ENCODE measurements at places on chromosomes 12 and 14.

- DNase-seq: no peak
These were observed 59.1 kb downstream of the UBR7 start for GRCh38 chr14:93266127-93266526.

DNA sequence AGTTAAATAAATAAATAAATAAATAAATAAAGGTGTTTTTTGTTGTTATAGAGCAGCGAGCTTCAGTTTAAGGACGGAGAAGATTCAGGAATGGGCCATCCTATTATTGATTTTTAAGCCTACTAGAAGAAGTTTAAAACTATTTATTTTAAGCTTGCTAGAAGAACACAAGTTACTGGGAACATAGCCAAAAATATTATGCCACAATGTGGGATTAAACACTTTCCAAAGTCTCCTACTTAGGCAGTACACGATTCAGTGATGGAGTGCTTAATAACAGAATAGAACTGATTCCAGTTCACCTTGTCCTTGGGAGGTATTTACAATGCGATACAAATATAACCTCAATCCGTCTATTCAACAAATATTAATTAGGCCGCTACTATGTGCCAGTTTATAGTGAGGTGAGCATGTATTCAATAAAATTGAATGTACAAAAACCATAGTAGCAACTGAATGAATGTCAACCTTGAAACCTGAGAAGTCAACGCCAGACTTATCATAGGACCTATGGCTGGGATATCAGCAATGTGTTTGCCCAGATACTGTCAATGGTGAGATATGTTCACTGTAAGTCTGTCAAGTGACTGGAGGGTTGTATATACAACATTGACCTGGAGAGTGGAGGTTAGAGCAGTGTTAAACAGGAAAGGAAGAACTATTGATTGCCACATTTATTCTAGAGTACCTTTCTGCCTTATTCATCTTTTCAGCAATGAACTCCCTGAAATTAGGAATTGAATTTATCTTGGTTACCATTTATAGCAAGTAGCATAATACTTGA lies 486.4 kb downstream of the TMTC2 start:
- DNase-seq: no peak

- DNase-seq: no peak
These were observed 26.3 kb downstream of the PAPLN start for GRCh38 chr14:73263606-73264005.

- no peak for DNase-seq
These were observed 42.9 kb downstream of the GPR135 start for GRCh38 chr14:59422069-59422881.

- no peak for DNase-seq
These were observed 758.3 kb downstream of the C12orf50 start for GRCh38 chr12:87270919-87271318.

DNA sequence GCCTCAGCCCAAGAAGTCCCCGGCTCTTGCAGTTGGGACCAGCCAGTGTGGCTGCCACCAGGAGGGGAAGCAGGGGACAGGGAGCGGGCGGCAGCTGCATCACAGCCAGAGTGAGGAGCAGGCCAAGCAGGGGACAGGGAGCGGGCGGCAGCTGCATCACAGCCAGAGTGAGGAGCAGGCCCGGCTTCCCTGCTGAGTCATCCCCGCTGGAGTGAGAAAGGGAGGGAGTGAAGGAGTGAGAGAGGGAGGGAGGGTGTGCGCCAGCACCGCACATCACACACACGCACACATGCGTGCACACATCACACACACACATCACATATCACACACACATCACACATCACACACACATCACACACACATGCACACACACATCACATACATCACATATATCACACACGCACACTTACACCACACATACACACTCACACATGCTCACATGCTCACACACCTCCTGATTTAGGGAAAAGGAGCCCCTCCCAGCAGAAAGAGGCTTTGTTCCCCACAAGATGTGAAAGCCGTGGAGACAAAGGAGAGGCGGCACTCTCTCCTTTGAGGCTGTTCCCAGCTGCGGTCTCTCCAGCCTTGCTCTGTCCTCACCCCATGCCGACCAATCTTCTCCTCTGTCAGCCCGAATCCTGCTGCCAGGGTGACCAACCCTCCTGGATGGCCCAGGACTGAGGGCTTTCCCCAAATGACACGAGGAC lies 16.7 kb upstream of the ZDHHC22 start:
- DNase-seq: no peak

DNA sequence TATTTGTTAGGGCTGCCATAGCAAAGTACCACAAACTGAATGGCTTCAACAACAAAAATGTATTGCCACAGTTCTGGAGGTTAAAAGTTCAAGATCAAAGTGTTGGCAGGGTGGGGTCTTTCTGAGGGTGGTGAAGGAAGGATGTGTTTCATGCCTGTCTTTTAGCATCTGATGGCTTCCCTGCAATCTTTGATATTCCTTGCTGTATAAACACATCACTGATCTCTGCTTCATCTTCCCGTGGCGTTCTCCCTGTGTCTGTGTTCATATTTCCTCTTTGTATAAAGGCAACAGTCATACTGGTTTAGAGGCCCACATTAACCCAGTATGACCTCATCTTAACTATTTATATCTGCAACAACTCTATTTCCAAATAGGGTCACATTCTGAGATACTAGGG lies 167.5 kb downstream of the BTG1 start:
- DNase-seq: peak; percentile 21

- no peak for DNase-seq
These were observed 111.7 kb upstream of the MIS18BP1 start for GRCh38 chr14:45364565-45365156.

DNA sequence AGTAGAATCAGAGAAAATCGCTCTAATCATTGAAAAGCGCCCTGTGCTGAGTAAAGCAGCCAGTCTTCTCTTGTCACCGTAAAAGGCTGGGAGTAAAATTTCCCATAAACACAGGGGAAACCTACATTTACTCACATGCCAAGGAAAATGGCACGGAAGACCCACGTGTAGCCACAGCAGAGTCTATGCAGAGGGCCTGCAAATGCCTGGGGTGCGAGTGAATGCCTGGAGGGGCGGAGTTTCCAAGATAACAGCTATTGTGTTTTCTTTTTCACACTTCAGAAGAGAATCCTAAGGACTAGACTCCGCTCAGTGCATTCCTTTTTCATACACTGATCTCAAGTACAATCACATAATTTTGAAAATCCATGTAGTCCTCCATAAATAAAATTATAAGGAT lies 159.9 kb upstream of the FOXN3 start:
- DNase-seq: no peak

GRCh38 chr12:127656266-127656665 lies 610.7 kb upstream of the TMEM132C start:
- DNase-seq: no peak

GRCh38 chr12:20489645-20490044 lies 121.3 kb downstream of the PDE3A start:
- DNase-seq: no peak

GRCh38 chr12:121397521-121397920 lies 2.4 kb upstream of the RNF34 start:
- DNase-seq: no peak

DNA sequence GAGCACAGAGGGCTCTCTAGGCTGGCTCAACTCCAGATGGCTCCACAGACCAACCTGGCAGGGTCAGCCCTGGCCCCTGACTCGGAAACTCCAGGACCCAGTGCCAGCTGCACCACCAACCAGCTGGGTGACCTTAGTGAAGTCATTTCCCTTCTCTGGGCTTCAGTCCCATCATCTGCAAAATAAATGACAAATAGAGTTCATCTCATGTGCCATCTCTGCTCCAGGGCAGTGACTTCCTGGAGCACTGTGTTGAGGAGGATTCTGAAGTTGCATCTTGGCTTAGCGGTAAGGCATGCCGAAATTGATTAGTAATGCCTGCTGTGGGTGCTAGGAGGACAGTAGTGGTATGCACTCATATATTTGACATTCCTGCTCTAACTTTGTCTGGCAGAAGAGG lies 31.5 kb downstream of the DTX1 start:
- no peak for DNase-seq

GRCh38 chr12:31645924-31646323 lies 13.6 kb upstream of the ETFBKMT start:
- DNase-seq: no peak

DNA sequence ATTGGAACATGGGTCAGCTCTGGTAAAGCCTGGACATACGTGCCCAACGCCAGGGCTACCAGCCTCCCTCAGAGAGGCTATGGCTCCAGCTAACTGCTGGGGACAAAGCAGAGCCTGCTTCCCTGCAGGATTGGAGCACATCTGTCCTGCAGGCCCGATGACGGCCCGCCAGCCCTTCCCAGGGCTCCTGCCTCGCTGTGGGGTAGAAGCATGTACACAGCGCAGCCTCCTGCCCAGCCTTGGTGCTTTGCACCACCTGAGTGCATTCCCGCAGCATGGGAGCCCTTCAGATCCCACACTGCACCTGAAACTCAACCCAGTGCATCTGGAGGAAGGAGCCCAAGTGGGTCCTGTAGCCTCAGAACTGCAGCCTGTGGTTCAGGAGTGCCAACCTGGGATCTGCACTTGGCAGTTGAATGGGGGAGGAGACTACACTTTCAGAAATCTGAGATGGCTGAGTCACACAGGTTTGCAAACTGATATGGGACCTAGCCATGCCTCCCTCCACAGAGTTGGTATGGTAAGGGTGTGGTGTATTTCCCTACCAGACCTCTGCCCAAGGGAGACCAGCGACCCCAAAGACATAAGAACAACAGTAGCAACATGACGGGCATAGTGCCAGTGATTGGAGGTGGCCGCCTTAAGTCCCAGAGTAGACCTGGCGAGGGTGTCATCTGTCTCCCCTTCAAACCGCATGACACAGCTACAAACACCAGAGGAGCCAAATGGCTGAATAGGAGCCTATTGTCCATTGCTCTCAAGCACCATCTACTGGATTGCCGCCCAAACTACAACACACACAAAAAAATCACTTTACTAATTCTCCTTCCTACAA lies 273.9 kb upstream of the MIS18BP1 start:
- no peak for DNase-seq

DNA sequence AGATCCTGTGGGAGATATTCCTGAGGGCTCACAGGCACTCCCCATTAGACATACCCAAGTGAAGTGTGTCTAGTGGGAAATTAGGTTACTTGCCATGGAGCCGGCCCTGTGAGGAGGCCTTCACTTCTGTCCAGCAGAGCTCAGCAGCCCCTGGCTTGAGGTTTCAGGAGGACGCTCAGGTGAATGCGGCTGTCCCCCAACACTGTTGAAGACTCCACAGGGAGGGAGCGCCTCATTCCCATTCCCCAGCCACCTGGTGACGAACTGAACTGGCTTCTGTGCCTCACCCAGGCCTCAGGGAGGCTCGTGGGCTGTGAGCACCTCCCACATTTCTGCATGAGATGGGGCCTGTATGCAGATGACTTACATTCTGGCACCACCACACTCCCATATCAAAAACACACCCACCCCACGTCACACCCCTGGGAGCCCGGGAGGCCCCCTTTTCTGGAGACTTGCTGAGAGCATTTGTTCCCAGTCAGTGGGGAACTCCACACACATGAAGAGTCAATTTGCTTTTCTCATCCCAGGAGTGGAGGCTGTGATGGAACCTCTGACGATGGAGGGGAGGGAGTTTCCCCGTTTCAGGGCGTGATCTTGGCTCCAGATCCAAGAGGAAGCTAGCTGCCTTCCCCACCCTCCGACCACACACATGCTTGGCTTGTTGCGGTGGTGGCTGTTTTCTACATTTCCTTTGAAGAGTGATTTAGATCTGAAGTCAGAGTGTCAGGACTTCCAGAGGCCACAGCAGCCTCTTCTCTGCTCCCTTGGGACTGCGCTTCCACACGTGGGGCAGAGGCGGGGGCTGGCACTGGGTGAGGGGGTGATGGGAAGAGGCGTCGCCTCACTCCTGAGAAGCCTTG lies 120.7 kb downstream of the ADGRD1 start:
- no peak for DNase-seq

DNA sequence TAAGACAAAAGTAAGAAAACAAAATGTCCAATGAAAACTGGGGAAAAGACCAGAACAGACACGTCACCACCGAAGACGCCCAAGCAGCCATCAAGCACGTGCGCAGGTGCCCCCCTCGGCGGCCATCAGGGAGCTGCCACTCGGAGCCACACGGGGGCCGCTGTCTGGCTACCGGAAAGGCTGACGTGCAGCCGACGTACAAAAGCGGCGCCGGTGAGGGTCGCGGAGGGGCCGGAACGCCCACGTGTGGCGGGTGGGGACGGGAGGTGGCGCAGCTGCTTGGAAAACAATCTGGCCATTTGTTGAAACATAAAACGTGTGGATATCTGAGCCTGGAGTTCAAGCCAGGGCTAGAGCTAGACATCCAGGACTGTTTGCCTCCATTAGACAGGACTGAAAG lies 60.7 kb downstream of the GALNT9 start:
- no peak for DNase-seq

GRCh38 chr12:58801986-58802385 lies 118.3 kb downstream of the LRIG3 start:
- DNase-seq: no peak

DNA sequence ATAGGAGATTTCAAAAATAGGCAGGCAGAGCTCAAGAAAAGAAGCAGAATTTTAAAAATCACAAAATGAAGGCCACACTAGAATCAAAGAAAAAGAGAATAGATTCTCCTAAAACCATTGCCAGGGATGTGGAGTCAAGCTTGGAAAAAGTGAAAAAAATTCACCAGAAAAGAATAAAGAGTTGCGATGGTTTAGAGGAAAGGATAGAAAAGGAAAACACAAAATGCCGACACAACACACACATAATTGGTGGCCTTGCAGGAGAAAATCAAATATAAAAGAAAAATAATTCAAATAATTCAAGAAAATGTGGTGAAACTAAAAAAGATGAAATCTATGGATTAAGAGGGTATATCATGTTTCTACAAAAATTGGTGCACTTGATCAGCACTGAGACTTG lies 181.6 kb upstream of the C14orf180 start:
- no peak for DNase-seq

- DNase-seq: no peak
These were observed 237.4 kb upstream of the PWP1 start for GRCh38 chr12:107448198-107448597.

- DNase-seq: no peak
These were observed 196.0 kb downstream of the BCAT1 start for GRCh38 chr12:24752763-24753462.

- DNase-seq: no peak
These were observed 25.9 kb upstream of the ESRRB start for GRCh38 chr14:76349993-76350392.

DNA sequence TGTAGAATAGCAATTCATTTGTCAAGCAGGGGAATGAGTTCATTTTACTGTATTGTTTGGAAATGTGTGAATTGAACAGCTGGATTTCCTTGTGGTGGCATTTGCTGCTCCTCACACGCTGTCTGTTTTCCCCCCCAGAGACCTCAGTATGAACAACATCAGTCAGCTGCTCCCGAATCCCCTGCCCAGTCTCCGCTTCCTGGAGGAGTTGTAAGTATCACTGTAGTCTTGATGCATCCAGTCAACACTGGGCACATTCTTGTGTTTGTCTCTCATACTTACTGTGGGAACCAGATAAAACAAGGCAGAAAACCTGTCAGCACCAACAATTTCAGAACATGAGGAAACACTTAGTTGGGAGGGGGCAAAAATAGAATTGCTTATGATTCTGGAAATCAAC lies 64.9 kb downstream of the LGR5 start:
- no peak for DNase-seq

- no peak for DNase-seq
These were observed 2.0 kb upstream of the ANKRD9 start for GRCh38 chr14:102511538-102511937.

- peak; percentile 19 for DNase-seq
These were observed 19.6 kb downstream of the POMT2 start for GRCh38 chr14:77301103-77301502.

GRCh38 chr12:51023625-51024382 lies 2.4 kb downstream of the SLC11A2 start:
- no peak for DNase-seq

GRCh38 chr12:89040146-89040964 lies 311.9 kb downstream of the DUSP6 start:
- no peak for DNase-seq
